Stimulated activated CD8-positive, alpha-beta memory T cell treated with anti-CD3 and anti-CD28 coated beads, Interleukin-4, amount 100 ng/mL, for 1 hour (primary cell): ENCODE measurements at places on chromosomes 12 and 14.
A peak's percentile ranks its signal among the peaks of the same experiment; 100 is the strongest.

GRCh38 chr14:106803379-106803778 is 1277.0 kb downstream of the TMEM121 start:
- no peak for DNase-seq

DNA sequence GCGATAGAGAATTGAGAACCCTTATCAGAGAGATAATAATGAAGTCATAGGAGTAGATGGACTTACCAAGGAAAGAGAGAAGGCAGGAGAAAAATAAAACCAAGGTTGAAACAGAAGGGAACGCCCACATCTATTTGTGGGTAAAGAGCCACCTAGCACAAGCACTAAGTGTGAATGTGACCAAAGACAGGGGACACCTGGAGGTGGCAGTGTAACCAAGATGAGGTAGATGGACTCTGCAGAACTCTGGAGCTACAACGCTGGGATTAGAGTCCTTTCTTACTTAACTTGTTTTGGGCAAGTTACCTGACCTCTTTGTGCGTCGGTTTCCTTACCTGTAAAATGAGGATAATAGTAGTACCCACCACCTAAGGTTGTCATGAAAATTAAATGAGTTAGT is 101.9 kb downstream of the SLC5A8 start:
- DNase-seq = no peak

- DNase-seq = no peak
Measured at GRCh38 chr12:6853626-6854025, 1.7 kb downstream of the USP5 start.

- DNase-seq = no peak
Measured at GRCh38 chr14:71680736-71681387, 251.4 kb upstream of the RGS6 start.

DNA sequence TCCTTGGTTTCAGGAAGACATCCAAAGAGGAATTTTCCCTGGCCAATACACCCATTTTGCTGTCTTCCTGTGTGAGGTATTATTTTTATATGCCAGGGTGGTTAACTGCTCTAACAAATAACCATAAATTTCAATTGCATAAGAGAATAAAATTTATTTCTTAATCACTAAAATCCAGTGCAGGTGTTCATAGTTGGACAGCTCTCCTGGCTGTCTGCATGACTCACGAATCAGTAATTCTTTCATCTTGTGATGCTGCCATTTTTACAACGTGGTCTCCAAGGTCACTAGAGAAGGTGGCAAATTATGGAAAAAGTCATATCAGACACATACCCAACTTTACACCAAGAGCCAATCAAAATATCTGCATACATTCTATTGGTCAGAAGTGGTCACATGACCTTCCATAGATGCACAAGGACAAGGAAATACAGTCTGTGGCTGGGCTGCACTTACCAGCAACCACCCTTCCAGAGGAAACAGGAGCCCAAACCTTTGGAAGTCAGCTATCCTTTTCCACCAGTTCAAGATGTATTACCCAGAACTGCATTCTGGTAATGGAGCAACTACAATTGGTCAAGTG is 193.5 kb upstream of the PLEKHG7 start:
- DNase-seq = no peak

GRCh38 chr12:23359975-23360701 is 589.3 kb downstream of the SOX5 start:
- no peak for DNase-seq

DNA sequence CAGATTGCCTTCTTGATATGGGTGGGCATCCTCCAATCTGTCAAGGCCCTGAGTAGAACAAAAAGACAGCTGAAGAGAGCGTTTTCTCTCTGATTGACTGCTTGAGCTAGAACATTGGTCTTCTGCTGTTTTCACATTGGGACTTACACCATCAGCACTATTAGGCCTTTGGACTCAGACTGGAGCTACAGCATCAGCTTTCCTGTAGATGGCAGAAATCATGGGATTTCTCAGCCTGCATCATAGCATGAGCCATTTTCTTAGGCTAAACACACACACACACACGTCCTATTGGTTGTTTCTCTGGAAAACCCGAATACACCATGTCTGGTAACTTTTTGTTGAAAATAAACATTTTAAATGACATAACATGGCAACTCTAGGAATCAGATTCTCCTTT is 15.8 kb upstream of the PPM1A start:
- DNase-seq = no peak

GRCh38 chr14:99687284-99688209 is 3.4 kb downstream of the CYP46A1 start:
- no peak for DNase-seq

DNA sequence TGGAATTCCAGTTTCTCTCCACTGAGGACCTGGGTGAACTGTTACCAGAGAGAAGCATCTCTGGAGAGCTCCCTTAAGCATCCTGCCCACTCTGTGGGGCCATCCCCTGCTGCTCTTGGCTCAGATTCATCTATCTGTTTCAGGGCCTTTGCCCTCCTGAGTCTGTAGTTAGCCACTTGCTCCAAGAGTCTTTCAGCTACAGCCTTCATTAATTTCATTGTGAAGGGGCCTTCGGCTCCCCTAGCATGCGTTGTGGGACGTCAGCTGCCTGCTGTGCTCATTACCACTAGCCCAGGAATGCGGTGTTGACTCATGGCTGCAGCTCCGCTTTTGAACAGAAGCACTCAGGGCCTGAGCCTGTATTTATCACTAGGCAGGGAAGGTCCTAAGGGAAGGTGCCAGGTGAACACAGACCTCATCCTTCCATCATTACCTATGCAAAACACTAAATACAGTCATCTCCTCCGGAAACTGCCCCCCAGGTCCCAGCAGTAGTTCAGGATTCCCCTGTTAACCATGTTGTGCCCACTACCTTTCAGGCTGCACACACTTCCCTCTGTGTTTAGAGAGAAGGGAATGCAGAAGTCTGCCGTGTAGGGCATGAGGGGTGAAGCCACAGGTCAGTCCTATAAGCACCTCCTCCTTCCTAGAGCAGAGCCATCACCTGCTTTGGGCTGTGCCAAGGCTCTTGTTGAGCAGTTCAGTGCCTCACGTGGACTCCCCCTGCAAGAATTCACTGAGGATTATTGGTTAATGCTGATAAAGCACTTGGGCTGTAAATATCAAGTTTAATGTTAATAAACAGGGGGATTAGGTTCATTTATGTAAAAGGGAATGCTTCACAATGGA is 191.4 kb downstream of the CACNA1C start:
- DNase-seq = no peak

GRCh38 chr12:132362996-132363660 is 33.7 kb upstream of the GALNT9 start:
- DNase-seq = no peak

DNA sequence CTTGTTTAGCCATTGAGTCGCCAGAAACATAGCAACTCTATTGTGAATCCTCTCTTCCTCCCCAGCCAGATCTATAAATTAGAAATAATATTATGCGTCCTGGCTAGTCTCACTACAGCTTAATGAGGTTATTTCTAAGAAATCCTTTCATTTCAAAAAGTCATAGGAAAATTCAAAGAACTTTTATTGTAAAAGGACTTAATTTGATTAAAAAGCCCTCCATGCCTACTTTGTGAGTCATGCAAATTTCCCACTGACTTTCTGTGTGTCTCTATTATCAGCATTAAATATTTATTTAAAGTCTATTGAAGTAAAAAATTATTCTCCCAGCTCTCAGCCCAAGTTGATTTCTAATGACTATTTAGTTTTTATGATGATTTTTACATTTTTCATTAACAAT is 160.7 kb downstream of the PHLDA1 start:
- no peak for DNase-seq

- DNase-seq = no peak
Measured at GRCh38 chr14:102424923-102425322, 62.2 kb downstream of the TECPR2 start.

DNA sequence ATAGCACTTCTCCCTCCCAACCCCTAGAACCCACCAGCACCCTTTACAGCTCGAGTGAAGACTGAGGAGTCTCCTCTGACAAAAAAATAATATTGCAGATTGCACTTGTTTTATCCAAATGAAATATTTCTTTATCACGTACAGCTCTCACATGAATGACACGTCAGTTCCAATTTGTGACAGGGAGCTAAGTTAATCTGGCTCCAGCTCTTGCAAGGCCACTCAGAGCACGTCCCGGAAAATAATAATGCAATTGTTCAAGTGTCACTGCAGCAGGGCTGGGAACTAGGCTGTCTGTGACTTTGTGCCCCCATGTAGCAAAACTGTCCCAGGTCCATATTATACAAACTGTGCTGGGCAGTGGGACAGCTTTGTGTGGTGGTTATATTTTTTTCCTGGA is 539.6 kb downstream of the VRK1 start:
- no peak for DNase-seq

GRCh38 chr14:65478596-65478995 is 66.1 kb downstream of the FUT8 start:
- no peak for DNase-seq

GRCh38 chr12:52255926-52256583 is 18.4 kb upstream of the KRT86 start:
- no peak for DNase-seq

GRCh38 chr14:68522510-68523325 is 270.1 kb downstream of the ZFP36L1 start:
- no peak for DNase-seq

DNA sequence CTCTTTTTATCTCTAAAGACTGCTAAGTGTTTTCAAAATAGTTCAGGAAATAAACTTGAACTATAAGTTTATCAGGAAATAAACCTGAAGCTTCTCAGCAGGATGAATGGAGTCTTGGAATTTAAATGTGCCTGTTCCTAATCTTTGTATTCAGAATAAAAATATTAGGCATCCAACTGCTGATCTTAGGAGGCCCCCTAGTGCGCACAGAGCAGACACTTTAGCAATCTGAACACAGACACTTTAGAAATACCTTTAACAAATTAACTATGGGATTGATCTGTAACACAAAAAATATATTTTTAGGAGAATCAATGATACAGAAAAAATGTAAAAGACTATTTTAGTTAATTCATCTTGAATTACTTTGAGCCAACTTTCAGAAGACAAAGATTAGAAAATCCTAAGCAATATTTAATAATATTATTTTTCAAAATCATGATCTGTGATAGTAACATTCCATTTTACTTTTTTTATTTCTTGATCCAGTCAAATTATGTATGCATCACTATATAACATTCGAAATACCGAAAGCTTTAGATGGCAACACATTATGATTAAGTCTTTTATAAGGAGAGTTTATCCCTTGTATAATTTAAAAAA is 80.9 kb downstream of the SLC41A2 start:
- no peak for DNase-seq

DNA sequence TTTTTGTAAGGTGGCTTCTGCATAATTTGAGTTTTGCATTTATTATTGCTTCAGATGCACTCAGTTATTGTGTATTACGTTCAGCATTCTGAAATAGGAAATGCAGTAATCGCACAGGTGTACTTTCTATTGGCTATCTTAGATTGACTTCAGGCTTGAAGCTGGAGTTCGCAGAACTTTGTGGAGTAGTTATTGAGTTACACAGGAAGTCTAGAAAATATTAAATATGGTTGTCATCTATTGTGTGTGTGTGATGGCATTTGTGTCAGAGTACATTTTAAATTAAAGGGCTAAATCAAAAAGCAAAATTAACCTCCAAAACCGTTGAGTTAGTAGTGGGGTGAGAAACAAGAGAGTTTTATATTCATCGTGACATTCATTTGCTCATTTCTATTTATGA is 2.7 kb downstream of the ARID2 start:
- DNase-seq = no peak

GRCh38 chr14:64764641-64765520 is 60.7 kb downstream of the PLEKHG3 start:
- DNase-seq = peak; percentile 23

- no peak for DNase-seq
Measured at GRCh38 chr12:22037947-22038346, 8.1 kb upstream of the CMAS start.

GRCh38 chr12:12521044-12521485 is 41.6 kb downstream of the DUSP16 start:
- no peak for DNase-seq

DNA sequence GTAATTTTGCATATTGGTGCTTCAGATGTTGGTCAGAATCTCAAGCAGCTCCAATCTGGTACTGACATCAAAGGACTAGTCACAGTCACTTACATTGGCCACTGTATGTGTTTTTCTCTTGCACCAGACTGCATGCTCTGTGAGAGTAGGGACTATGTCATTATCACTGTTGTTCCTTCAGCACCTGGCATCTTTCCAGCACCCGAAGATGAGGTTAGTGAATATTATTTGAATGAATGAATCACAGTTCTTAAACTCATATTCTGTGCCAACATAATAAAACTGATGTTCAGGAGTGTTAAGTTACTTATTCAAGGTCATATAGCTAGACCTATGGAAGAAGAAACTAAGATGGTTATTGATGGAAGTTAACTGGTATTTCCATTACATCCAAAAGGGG is 204.5 kb upstream of the TBX3 start:
- no peak for DNase-seq

DNA sequence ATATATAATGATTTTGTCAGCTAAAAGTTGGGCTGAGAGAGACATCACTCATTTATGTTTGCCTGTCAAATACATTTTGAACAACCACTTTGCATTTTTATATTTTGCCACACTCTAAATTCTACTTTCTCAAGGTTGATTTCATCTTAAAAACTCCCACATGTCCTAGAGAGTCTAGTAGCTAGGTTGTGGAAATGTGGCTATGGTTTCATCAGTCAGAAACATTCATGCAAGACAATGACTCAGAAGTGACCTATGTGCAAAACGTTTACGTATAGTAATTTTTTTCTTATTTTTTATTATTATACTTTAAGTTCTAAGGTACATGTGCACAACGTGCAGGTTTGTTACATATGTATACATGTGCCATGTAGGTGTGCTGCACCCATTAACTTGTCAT is 27.4 kb upstream of the PRKD1 start:
- DNase-seq = no peak

- DNase-seq = no peak
Measured at GRCh38 chr12:69105101-69105962, 134.0 kb upstream of the CPSF6 start.

GRCh38 chr12:104662203-104662602 is 205.5 kb downstream of the CHST11 start:
- no peak for DNase-seq

DNA sequence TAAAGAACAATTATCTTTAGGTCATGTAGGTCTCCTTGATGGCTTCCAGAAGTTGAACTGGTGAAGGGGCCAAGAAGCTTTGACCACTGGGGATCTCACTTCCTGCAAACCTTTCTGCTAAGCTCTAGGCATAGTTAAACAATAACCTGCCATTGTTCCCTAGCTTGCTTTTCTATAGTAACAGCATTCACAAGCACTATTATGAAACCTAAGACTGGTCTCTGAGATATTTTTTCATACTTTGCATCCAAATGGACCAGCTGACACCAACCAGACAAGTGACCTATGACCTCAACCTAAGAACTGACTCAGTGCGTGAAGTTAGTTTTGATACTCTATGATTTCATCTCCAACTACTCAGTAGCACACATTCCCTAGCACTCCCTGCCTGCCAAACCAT is 129.1 kb downstream of the PTPRB start:
- DNase-seq = no peak

DNA sequence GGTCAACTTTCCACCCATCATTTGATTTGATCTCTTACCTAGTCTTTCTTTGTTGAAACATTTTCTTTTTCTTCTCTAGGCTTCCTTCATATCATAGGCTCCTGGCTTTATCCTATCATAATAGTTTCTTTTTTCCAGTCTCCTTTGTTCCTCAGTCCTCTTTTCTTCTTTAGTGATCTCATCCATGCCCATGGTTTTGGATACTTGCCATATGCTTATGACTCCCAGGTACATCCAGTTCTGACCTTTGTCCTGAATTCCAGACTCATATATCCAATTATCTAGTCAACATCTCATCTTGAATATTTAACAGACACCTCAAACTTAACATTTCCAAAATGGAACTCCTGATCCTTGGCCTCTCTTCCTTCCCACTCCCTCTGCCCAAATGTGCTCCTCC is 36.1 kb upstream of the KRAS start:
- DNase-seq = no peak
